ENCODE measurements at places on chromosomes 2 and 18. TPM values are rescaled to one million over a fixed set of nuclear protein-coding genes. Genes with fewer than 3 reads are reported as not detected.

MOGAT1 gene
- total RNA-seq, result not detected

DNA sequence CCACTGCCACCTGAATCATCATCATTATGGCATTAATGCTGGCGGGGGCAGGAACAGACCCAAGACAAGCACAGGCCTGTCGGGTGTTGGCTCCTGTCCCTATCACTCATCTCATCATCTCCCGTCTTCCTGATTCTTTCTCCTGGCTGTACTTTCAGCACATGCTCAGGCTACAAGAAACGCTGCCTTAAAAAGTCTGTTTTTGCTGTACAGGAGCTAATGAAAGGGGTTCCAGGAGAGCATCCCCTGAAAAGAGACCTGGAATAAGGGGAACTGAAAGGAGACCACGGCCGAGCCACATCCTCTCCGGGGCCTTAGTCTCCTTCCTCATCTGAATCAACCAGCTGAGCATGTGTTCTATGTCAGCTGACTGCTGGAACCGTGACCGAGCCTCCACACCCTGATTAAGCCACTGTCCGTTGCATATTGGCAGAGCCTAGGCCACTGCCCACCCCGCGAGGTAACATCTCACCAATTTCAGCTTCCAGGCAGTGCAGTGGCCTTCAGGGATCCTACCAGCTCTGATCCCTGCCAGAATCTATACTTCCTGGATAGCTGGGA is 62.6 kb downstream of the DNMT3A start:
- peak; percentile 69 for DNase-seq

- DNase-seq, result peak; percentile 65
Measured at GRCh38 chr2:86249579-86250391, 50.5 kb downstream of the MRPL35 start.

GRCh38 chr18:22191346-22191695 is 21.9 kb downstream of the GATA6 start:
- DNase-seq, result no peak

LCT gene
- total RNA-seq, result not detected

PLGLB1 gene
- 1.6 TPM for total RNA-seq

GALNT14 gene
- total RNA-seq, result not detected

- DNase-seq, result no peak
Measured at GRCh38 chr2:45055162-45055605, 45.9 kb upstream of the SIX2 start.

GRCh38 chr2:158665536-158666302 is 129.4 kb upstream of the DAPL1 start:
- no peak for DNase-seq

DNA sequence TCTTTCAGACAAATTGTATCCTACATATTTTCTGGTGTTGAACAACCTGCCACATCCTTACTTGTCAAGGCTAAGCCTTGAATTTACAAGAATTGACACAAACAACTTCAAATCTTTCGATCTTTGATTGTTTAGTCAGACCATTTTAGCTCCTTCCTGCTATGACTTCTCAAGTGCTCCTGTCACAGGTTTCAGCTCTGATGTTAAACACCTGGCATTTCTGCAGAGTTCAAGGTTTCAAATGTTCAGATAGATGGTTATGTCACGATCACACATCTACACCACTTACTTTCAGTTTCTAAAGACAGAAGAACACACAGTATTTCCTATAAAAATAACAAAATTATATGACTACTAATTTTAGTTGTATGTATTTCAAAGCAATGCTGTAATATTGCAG is 84.0 kb downstream of the RND3 start:
- DNase-seq, result no peak

GALNT5 gene
- total RNA-seq, result 66.5 TPM

GRCh38 chr2:111100765-111101162 is 19.9 kb upstream of the BCL2L11 start:
- no peak for DNase-seq

ACTG2 gene
- 765 TPM for total RNA-seq

- DNase-seq, result no peak
Measured at GRCh38 chr2:46552079-46552478, 72.7 kb downstream of the TMEM247 start.
